ENCODE measurements at places on chromosomes 6 and 20.

GRCh38 chr20:62685781-62686555 lies 22.7 kb upstream of the NTSR1 start:
- DNase-seq: peak; percentile 17

GRCh38 chr6:146847426-146847825 lies 248.7 kb downstream of the ADGB start:
- no peak for DNase-seq

DNA sequence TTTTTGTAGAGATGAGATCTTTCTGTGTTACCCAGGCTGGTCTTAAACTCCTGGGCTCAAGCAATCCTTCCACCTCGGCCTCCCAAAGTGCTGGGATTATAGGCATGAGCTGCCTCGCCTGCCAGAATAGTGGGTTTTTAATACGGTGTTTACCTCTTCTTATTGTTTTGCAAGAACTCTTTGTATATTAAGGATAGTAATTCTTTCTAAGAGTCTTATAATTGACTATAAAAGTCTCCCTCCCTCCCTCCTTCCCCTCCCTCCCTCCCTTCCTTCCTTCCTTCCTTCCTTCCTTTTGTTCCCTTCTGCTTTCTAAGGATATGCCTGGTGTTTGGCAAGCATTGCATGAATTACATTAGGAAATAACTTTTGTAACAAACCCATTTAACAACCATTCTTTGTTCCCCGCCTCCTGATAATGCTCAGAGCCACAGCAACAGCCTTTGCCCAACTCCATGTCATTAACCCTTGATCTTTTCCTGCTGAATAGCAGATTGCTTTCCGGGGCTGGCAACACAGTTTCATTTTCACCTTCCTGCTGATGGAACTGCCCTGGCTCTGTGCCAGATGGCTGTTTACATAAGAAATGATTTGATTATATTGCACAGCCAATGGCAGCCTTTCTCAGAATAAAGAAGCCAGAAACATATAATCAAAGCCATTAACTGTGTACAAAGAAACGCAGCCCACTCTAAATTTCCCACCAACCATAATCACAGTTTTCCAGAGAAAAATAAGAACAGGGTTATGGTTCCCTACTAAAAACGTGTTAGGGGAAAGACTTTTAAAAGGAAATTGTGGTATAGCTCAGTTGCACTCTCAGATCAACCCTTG lies 143.7 kb upstream of the PTPN1 start:
- no peak for DNase-seq

DNA sequence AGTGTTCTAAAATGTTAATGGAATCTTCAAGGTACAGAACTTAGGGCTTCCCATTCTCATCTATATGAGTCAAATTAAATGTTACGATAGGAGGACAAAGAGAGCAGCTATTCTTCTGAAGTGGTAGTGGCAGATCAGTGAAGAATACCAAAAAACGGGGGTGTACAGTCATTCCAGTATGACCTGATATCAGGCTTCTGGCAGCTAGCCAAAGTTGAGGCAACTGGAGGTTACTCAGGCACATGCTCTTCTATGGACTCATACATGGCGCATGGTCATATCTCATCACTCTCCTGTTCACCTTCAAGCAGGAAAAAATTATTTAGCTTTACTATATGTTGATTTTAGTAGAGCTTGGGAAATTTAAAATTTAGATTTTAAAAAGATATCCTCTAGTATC lies 1608.8 kb downstream of the GRIK2 start:
- no peak for DNase-seq

DNA sequence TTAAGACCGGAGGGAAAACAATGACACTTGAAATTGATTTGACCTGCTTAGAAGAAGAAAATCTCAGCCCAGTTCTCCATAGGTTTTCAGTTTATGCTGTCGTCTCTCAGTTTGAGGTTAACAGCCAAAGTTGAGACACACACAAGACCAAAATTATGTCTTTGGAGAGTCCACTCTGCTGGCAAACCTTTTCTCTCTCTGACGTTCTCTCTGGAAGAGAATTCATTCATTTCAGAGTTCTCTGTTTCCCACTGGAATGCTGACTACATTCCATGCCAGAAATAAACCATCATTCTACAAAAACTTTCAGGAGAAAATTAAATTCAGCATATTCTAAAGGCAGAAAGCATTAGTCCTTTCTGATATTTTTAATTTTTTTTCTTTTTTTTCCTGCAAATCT lies 155.2 kb downstream of the TFAP2A start:
- DNase-seq: no peak

- no peak for DNase-seq
Measured at GRCh38 chr6:43900916-43901732, 131.1 kb downstream of the VEGFA start.

GRCh38 chr20:63903796-63904561 lies 9.1 kb downstream of the DNAJC5 start:
- no peak for DNase-seq

DNA sequence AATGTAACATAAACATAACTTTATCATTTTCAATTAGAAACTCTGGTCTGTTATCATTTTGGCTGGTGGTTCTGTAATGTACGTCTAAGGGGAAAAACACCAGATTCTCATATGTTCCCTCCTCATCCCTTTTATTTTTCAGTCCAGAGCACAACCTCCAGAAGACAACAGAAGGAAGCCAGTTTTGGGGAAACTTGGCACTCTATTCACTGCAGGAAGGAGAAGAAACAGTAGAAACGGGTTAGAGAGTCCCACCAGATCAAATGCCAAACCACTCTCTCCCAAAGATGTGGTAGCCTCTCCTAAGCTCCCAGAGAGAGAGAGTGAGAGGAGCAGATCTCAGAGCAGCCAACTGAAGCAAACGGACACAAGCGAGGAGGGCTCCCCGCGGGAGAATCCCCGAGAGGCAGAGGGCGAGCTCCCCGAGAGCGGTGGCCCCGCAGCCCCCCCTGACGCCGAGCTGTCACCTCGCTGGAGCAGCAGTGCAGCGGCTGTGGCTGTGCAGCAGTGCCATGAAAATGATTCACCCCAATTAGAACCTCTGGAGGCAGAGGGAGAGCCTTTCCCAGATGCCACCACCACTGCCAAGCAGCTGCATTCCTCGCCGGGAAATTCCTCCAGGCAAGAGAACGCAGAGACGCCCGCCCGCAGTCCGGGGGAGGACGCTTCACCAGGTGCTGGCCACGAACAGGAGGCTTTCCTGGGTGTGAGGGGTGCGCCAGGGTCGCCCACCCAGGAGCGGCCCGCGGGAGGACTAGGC lies 117.8 kb downstream of the RTN4IP1 start:
- DNase-seq: no peak

DNA sequence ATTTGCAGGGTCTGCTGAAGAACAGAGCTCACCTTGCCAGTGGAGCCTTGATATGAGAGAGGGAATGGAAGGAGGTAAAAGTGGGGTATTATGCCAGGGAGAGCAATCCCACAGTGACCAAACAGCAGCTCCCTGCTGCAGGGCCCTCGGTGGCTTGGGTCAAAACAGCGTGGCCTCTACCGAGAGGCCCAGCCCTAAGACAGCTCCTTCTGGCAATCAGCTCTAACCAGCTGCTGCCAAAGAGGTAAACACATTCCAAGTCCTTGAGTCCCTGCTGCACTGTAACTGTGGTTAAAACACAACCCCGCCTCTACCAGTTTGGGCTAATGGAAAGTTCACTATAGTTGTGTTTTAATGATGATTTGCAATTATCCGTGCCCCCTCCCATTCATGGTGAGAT lies 1.4 kb upstream of the DAAM2 start:
- DNase-seq: no peak

DNA sequence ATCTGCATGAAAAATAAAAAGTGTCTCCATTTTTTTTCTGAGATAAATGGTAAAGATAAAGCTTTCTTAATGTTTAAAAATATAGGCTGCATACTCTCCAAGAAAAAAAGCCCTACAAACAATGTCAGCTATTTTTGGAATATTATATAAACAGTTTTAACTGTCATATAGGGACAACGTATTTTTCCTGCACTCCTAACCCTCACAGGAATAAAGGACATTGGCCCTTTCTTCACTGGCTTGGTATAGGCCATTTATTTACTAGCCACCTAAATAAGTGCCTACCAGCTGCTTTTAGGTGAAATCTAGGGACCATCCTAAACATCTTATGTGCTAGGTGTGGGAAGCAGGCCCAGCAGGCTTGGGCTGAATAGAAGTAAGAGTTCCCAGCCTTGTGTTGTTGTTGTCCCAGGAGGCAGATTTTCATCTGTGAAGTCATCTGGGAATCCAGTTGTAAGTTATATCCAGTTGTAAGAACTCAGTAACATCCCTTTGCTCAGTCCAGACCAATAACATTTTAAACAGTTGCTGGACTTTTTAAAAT lies 21.3 kb downstream of the FOXO3 start:
- no peak for DNase-seq

DNA sequence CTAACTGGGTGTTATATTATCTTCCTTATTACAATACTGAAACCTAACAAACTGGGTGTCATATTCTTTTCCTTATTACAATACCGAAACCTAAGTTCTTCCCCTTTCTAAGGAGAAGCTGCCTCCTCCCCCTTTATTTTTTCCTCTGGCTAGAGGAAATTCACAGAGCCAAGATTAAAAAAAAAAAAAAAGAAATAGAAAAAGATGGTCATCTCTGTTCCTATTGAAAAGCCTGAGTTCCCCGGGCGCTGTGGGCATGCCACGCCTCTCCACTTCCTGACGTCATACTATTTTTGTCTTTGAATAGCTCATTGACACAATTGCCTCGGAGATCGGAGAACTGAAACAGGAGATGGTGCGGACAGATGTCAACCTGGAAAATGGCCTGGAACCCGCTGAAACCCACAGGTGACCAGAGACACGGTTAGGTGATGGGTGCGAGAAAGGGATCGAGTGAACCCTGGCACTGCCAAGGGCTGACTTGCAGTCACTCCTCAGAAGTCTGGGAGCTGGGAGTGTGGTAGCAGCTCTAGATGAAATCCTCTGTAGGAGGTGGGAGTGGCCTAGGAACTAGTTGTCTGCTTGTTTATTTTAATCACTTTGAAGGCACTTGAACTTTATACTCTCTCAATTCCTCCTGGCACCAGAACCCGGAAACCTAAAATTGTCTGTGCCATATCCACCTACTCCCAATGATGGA lies 82.2 kb upstream of the NAA20 start:
- peak; percentile 90 for DNase-seq

GRCh38 chr20:53652090-53652858 lies 58.6 kb upstream of the ZNF217 start:
- peak; percentile 33 for DNase-seq

DNA sequence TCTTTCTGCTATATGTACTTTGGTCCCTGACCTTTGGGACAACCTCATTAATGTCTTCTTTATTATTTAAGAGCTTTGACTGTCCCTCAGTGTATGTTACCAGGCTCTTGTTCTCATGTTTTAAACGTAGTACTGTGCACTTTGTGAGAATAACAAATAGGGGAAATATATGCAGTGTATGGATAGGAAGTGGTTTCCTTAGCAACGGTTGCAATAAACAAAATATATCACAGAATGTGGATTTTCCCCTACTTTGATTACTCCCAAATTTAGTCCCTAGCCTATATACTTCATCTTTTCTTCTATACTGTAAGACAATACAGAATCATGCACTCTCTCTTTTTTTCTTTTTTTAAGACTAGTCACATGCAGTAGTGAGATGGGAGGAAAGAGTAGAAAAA lies 123.8 kb upstream of the AKIRIN2 start:
- no peak for DNase-seq

- no peak for DNase-seq
Measured at GRCh38 chr6:148824291-148824690, 77.5 kb downstream of the UST start.

DNA sequence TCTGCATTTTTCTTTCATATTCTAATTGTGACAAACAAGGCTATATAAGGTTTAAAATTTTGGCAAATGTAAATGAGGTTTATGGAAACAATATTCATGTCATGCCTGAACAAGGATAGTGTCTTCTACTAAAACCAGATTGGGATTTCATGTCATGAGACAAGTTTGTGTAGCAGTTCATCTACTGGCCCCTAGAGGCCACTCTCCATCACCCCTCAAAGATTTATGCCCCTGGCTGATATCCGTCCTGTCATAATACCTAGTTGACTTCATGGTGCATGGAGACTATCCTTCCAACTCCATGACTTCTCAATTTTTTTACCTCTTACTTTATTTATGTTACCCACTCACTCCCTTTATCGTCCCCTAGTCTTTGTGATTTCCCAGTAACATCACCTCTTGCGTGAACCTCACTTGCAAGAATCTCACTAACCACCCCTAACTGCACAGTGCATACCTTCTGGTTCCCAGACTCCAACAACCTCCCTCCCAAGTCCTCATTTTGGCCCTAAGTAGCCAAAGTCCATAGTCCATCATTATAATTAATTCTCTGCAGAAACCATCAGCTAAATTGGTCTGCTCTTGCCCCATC lies 179.8 kb downstream of the TASP1 start:
- peak; percentile 8 for DNase-seq

DNA sequence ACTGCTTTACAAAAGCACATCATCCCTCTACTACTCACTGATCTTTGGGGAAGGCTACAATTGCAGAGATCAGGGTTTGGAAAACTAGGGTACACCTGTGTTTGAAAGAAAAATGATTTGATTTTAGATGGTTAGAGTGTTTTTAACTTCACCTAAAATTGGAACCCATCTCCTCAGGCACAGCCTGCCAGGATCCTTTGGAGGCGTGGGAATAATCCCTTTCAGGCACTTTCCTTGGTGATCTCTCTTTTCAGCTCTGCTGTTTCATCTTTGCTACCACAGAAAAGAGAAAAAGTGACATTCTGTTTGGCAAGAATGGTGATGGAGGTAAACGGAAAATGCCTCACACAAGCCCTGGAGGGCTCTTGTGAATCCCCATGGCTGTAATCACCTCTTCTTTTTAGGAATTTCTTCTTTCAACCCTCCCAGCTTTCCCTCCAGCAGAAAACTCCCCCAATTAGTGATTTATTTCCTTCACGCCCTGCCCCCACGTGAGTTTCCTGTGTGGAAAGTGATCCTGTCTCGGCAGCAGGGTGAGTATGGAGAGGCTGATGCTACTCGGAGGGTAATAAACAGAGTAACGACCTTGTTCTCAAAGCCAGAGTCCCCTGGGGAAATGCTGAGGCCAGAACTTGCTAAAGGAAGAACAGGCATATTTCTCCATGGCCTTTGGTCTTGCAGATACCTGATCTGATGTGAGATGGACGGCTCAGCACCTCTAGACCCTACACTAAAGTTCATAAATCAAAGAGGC lies 9.2 kb downstream of the KCNG1 start:
- DNase-seq: no peak

DNA sequence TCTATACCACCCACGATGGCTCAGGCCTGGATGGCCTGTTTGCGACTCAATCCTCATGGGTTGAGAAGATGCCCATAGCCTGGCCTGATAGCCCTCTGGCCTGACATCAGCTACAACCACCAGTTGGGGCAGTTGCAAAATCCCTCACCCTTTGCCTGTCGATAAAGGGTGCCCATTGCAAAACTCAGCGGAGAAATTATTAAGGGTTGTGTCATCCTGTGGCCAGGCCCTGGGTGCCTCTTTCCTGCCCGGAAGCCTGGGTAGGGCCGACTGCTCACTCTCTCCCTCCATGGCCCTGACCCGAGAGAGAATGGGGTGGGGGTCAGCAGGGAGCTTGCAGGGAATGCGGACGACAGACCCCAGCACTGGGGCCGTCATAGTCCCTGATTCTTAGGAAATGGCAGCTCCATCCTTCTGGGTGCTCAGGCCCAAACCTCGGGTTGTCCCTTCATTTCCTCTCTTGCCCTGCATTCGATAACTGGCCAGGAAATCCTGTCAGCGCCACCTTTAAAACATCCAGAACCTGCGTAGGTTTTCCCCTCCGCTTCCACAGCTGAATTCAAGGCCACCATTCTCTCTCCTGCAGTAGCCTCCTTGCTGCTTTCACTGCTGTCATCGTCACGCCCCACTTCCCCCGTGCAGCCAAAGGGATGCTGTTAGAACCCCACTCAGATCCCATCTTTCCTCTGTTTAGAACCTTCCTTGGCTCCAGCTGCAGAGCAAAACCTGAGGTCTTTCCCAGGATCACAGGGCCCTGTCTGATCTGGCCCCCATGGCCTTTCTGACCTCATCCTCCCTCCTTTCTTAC lies 31.1 kb downstream of the CEBPB start:
- DNase-seq: no peak
